IMR-90 (cell line): ENCODE measurements at places on chromosomes 4 and X.

DNA sequence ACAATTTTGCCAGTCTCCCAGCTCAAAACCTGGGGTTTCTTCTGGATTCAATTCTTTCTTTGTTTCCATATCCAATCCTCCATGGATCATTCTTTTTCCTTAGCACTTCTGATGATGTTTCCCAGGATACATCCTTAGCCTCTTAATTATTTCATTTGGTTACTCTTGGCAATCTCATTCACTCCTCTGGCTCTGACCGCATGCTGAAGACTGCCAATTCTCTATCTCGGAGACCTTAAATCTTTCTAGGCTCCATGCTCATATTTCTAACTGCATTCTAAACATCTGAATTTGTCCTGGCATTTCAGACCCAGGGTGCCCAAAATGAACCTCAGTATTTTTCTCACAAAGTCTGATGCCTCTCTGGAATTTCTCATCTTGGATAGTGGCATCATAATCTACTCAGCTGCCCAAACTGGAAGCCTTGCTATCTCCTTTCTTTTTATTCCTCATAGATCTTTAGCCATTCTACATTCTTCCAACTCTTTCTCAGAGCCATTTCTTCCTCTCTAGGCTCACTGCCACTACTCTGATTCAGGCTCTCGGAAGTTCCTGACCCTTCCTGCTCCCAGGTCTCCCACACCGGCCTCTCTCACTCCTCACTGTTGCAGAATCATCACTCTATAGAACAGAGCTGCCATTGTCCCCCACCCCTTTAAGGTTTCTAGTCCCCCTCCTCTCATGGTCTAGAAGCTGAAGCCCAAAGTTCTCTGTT is 290.2 kb downstream of the CAMK2D start:
- peak; percentile 30 for DNase-seq

DNA sequence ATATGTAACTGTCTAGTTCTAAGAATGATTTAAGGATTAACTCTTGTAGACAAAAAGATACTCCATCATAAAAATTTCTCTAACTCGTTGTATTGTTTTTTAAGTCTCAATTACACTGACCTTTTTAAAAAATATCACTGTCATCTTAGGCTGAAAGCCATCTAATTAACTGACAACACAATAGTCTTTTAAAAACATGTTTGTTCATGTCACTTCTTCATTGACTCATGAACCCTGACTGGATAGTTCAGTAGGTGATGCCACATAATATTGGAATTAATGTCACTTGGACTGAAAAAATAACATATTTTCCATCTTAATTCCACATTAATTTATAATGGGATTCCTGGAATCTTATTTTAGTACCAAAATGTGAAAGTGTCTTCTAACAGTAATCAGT is 179.3 kb downstream of the ADGRL3 start:
- DNase-seq: no peak

DNA sequence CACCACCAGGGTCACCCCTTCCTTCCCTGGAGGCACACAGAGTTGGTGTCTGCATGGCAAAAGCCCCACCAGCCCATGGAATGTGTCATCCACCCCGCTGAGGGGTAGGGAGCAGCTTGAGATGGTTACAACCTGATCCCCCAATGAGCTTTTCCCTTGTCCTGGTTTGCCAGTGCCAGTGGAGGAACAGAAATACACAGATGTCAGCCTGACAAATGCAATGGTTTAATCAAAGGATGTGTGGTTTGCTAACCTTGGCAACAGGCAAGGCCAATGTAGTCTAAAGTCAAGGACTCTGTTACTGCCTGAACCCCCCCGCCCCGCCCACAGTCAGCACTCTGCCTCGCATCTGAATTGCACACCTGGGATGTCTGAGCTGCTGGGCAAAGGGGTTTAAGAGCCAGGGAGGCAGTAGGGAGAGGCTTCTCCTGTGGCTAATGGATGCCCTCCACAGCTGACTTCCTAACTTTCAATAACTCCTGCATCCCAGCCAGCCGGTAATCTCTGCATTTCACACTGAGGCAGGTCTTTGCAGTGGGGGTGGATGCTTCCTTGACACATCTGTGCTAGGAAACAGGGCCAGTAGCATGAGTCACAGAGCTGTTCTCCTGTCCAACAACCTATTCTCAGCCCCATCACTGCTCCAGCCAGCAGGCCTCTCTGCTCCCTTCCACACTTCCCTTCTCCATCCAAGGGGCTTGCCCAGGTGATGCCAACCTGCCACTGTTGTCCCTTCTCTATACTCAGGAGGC is 137.5 kb downstream of the AMMECR1 start:
- peak; percentile 84 for DNase-seq

DNA sequence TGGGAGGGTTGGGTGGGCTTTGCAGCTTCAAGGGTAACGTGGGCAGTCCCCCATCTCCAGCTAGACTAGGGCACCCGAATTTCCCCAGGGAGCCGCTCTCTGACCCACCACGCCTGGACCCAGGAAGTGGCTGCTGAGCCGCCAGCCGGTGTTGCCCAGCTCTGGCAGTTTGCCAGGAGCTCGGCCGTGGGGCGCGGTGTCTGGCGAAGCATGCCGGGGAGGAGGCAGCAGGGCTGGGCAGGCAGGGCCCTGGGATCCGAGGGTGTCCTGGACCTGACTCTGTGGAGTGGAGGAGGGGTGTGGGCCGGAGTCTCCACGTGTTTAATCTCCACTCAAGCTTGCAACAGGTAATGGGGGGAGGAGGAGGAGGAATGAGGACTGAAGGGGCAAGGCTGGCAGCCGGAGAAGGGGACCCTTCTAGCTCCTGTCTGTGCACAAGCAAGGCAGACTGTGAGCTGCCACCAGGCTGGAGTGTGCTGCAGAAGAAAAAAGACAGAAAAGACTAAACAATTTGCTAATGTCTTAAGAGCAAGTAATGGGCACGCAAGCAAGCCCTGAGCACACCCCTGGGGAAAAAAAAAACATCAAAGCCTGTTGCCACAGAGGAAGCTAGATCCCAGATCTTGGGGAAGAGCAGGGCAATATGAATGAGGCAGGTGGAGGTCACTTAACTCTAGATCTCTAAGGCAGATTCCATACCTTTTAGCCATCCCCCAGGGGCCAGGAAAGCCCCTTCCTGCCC is 2.4 kb downstream of the LONRF3 start:
- DNase-seq: no peak

GRCh38 chrX:69237236-69237635 is 72.0 kb upstream of the PJA1 start:
- no peak for DNase-seq

DNA sequence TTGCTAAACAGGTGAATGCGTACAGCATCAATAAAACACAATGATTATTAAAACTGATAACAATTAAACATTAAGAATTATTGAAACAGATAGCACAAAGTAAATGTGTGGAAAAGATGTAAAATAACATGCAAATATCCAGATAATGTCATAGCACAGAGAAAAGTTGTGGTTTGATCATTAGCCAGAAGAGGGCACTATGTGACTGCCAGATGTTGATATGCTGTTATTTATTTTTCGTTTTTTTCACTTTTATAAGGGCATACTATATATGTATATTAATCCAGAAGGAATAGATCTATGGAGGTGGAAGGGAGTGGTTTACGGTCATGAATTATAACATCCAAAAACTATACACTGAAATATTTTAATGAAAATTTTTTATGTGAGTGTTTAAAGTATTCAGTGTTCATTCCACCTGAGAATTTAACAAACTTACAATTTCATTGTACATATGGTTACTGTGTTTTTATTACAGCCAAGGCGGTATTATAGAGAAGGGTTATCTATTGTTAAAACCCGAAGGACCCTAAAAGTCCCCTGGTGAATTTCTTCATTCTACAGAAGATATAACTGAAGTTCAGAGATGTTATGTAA is 211.9 kb upstream of the UGT8 start:
- DNase-seq: peak; percentile 60

DNA sequence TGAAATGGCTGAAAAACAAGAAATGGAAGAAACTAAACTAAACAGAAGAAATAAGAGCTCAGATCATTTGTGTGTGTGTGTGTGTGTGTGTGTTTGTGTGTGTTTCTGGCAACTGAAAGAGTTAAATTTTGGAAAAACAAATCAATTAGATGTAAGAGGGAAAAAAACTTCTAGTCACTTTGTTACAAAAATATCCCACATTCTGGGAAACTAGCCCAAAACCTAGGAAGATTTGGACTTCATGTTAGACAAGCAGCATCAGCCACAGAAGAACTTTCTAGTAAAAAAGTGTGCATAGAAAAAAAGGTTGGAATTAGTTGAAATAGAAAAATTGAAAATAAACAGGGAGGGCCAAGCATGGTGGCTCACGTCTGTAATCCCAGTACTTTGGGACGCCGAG is 111.6 kb upstream of the PRKG2 start:
- DNase-seq: no peak

DNA sequence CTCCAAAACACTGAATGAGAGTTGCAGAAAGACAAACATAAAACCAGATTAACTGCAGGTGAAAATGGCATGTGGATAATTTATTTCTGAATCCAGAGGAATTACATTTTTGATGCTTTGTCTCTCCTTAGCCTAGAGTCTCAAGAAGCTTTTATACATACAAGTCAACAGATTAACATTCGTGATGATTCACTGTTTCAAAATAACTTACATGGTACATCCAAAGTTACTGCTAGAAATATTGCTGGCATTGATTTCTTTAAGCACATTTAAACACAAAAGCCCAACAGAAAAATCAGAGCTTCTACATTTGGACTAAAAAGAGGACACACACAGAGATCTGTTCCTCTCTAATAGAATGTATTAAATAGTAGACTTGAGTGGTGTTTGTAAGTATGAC is 105.6 kb downstream of the AMELX start:
- peak; percentile 37 for DNase-seq

- no peak for DNase-seq
Observed at GRCh38 chr4:109614015-109614414, 54.0 kb downstream of the MCUB start.

DNA sequence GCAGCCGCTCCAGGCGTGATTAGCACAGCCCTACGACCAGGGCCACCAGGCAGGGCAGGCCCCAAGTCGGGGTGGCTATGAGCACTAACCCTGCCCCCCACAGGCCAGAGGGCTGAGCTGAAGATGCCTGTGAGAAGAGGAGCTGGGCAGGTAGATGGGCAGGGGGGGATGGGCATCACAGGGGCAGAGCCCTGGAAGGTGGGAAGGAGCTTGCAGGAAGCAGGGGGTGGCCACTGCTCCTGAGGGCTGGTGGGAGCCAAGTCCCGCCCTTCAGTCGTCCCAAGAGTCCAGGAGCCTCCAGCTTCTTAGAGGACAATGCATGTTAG is 7.3 kb upstream of the MXD4 start:
- DNase-seq: no peak

DNA sequence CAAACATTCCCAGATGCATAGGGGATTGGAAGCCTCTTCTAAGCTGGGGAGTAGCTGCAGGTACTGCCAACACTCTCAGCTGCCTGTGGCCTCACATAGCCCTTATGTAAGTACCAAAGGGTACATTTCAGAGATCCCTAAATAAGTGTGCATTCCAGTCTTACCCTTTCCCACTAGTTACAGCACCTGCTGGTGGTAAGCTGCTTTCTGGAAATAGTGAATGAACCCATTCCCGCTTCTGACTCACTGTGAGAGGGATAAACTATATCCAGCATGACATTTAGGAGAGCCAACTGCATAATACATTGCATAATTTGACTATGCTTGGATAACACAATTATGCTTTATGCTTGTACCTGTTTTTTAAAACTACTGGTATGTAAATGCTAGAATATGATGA is 149.0 kb downstream of the FAM13A start:
- peak; percentile 58 for DNase-seq

DNA sequence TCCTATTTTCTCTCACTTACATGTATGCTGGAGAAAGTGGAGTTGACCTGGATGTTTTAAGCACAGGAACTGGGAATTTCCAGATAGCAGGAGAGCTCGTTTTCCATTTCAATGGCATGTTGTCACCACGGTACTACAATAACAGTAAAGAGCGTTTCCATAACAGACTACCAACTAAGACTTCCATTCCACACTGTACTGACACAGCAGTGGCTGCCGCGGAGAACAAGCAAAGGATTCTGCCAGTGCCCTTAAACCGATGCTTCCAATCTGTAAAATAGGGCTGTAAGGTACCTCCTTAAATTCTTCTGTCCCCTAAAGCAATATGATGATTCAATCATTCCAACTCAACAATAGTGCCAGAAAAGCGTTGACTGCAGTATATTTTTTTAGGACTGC is 143.9 kb downstream of the KLHL13 start:
- DNase-seq: peak; percentile 40

DNA sequence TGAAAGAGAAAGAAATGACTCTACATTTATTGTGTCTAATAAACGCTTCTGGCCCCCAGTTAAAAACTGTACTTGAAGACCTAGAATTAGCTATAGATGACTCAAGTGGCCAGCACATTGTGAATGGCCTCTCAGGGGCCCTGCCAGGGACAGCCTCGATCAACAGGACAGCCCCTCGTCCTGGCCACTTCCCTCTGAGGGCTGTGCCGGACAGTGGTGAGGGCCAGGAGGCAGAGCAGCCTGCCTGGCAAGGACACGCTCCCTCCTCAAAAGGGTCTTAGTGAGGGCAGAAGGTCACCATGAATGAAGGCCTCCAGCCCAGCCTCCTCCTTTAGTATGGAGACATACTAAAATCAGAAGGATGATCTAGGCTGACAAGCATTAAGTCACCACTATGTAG is 16.5 kb downstream of the RNF212 start:
- no peak for DNase-seq

- DNase-seq: no peak
Observed at GRCh38 chrX:134174273-134174660, 62.7 kb upstream of the CCDC160 start.

- no peak for DNase-seq
Observed at GRCh38 chrX:31421441-31421840, 349.6 kb upstream of the FTHL17 start.

DNA sequence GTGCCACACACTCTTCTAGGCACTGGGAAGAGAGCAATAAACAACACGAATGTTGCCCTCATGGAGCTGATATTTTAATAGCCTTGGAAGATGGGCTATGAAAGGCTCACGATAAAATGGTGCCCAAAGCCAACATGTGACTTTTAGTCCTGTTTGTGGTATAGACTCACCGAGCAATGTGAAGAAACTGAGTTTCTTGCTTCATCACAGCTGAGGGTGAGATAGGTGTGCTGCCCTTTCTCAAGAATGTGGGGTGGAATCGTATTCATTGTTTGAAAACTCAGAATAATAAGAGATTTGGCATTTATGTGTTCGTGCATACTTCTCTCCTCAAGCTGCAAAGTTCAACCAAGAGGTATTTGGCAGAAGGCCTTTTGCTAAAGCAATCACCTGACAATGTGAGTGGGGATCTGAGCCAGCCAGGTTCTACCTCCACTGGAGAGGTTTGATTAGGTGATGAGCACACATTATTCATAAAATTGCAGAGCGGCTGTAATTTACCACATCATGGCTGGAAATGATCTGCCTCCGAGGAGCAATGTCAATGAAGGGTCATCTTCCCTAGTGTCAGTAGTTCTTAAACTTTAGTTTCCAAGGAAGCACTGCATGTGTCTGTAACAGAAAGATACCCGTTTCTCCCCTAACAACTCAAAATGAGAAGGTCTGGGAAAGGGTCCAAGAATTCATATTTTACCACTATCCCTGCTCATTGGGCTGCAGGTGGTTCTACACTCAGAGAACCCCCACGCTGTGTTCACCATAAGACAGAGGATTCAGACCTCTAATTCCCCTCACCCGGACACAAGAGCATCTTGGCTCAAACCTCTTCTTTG is 41.9 kb upstream of the CBR4 start:
- DNase-seq: no peak
